Fibroblast of skin of left quadriceps (primary cell): ENCODE measurements at places on chromosomes 4 and X.

- DNase-seq = no peak
These were observed 4.2 kb downstream of the ALB start for GRCh38 chr4:73408181-73408867.

- no peak for DNase-seq
These were observed 52.9 kb upstream of the HPGDS start for GRCh38 chr4:94395562-94395961.

- DNase-seq = no peak
These were observed 260.2 kb upstream of the CPEB2 start for GRCh38 chr4:14742054-14742453.

- no peak for DNase-seq
These were observed 384.0 kb upstream of the DIPK2B start for GRCh38 chrX:45584717-45585116.

DNA sequence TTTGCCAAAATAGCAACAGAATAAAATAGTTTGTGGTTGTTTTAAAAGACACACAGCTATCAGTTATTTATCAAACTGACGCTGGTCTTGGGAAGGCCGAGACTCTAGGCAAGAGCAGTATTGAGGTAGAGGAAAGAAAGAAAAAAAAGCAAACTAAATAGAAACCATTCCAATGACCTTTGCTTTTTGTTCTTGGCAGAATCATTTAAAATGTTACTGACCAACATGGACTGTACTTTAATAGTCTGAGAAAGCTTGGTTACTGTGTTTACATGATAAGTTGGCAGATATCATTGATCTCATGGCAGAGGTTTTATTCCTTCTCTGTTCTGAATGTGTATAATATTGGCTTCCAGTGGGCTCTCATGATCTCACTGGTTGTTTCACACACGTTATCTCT, 11.9 kb downstream of the CWH43 start:
- DNase-seq = no peak

GRCh38 chr4:1938027-1938426, 66.8 kb downstream of the NSD2 start:
- no peak for DNase-seq

- no peak for DNase-seq
These were observed 53.6 kb downstream of the PCDH19 start for GRCh38 chrX:100356351-100356896.

GRCh38 chrX:2665387-2666304, 25.4 kb upstream of the CD99 start:
- no peak for DNase-seq

DNA sequence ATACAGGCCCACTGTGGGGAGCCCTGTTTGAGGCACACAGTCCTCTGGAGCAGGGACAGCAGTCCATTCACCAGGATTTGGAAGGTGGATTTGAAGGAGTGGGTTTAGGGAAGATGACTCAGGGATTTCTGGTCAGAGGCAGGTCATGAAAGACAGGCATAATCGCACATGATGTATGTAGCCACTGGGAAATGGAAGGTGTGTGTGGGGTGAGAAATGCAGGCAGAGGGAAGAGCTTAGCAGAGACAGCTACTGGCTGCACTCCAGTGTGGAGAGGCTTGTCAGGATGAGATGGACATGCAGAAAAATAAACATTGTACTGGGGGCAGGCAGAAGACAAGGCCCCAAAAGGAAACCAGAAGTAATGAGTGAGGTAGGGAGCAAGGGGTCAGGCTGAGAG, 85.2 kb upstream of the STS start:
- no peak for DNase-seq

GRCh38 chrX:34877436-34877835, 65.2 kb upstream of the FAM47B start:
- no peak for DNase-seq

GRCh38 chr4:112377594-112378242, 80.5 kb downstream of the ALPK1 start:
- DNase-seq = no peak

GRCh38 chr4:48436318-48436717, 46.8 kb upstream of the SLC10A4 start:
- DNase-seq = no peak

DNA sequence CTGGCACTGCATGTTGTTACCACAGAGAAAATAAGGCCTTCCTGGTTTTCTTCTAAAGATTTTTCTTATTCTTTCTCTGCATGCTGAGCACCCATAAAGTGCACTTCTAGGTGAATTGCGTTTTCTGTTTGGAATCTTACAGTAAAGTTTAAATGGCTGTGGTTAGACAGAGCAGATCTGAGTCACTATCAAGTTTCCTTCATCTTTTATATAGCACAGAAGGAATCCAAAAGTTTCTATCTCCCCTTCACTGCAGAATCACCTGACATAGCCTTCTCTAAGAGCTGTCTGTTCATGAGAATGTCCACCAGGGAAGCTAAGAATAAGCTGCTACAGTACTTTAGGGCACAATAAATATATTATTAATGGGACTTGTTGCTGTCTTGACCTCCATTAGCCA, 455.5 kb upstream of the FAM241A start:
- no peak for DNase-seq

DNA sequence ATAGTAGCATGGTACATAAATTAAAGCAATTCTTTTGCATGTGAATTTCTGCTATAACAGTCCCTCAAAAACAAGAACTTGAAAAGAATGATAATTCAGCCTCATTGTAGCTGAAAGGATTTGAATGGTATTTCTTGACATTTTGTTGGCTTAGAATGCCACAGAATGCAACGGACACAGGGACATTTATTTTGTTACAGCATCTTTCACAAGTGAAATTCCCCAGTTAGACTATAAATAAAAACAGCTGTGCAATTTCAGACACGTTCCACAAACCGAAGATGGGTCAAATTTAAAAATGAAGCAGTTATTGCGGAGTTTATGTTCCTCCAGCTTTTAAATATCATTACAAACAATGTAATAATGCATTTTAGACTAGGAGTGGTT, 82.8 kb upstream of the AMELX start:
- no peak for DNase-seq

GRCh38 chrX:112642349-112642748, 37.4 kb downstream of the LHFPL1 start:
- DNase-seq = peak; percentile 34

GRCh38 chrX:120305531-120306141, 5.6 kb downstream of the TMEM255A start:
- no peak for DNase-seq
